ENCODE measurements at places on chromosomes 11 and 22.

- no peak for DNase-seq
Measured at GRCh38 chr22:46251816-46252380, 1.8 kb upstream of the CDPF1 start.

DNA sequence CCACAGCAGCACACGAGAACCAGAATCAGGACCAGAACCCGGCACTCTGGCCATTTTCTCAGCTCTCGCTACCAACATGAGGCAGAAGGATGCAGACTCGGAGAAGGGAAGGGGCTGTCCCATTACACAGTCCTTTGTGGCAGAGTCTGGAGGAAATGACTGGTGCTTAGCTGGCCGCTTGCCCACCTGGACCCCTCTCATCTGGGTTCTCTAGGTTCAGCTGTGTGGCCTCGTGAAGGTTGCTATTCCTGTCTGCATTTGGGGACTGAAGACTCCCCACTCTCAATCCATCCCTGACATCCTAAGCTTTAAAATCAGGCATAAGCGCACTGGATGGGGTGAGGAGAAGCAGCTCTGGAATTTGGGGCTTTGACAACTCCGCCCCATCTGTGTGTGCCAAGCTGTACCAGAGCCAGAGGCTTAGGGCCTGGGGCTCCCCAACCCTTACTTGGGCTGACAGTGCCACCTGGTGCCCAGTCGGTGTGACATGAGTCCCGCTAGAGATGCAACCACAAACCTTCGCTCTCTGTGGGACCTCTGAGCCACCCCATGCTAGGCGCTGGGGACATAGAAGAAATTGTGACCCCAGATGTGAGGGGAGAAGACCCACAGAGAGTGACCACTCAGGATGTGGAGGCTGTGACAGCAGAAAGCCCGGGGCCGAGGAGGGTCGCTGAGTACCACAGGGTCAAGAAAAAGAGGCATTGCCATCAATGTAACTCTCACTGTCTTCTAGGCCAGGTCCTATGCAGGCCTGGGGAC is 35.8 kb upstream of the FCHSD2 start:
- peak; percentile 58 for DNase-seq

DNA sequence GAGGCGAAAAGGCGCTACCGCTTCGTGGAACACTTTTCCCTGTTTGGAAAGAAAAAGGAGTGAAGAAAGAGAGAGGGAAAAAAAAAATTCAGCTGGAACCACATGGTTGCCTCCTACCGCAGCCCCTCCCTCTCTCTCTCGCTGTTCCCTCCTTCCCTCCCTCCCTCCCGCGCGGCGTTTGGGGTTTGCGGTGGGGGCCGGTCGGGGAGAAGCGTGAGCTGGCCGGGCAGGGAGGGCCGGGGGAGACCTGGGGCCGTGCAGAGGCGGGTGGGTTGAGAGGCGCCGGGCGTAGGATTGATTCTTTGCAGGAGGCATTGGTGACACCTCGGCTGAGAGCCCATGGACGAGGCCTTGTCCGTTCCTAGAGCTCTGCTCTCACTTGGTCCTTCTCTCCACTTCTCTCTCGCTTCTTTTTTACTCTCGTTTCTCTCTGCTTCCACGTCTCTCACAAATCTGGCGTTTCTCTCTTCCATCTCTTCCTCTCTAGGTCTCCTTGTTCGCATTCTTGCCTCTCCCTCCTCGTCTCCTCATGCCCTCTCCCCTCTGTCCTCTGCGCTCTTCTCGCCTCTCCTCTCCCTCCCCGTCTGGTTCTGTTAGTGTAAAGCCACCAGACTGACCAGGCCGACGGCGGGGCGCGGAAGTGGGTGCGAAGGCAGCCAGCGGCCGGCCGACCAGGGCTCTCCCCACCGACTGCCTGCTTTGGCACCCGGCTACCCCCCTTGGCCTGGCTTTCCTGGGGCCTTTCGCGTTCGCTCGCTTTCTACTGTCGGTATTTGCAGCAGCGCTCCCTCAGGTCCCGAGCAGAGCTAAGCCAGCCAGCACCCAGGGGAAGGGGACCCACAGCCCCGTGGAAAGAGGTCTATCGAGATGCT is at the start of gene CLMP:
Gene CLMP, minus strand, starts transcription at position 61 of the 872 bp plus-strand sequence. CDS start 308 bp downstream, outside the sequence.
- DNase-seq, result no peak

- no peak for DNase-seq
Measured at GRCh38 chr22:45688600-45689080, 17.0 kb downstream of the ATXN10 start.

DNA sequence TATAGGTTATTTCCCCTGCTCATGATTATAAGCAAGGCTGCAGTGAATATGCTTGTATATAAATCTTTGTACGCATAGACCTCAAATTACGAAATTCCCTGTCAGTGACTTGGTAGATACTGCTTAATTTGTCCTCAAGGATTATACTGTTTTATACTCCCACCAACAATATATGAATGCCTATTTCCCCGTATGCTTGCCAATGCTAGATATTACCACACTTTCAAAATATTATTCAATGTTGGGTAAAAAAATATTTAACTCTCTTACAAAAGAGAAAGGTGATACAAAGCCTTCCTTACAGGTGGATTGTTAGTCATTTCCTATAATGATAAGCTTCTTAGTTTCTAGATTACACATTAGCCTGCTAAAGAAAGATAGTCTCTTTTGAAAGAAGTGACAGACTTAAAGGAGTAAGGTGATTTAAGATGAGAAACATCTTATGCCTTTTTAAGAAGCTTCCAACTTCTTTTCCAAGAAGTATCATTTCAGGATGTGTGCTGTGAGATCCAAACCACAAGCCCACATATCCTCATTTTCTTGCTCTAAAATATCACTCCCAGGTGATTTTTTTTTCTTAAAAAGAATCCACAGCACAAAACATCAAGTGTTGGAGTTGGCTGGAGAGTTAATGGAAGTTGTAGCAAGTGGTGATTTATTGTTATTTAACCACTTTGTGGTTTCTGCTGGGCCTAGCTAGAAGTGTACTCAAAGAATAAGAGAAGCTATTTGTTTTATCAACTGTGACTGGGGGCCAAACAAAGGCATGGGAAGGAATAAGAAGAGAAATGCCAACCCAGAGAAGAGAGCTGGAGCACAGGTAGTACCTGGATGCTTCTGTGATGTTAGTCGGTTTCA is 59.2 kb downstream of the BARX2 start:
- no peak for DNase-seq

DNA sequence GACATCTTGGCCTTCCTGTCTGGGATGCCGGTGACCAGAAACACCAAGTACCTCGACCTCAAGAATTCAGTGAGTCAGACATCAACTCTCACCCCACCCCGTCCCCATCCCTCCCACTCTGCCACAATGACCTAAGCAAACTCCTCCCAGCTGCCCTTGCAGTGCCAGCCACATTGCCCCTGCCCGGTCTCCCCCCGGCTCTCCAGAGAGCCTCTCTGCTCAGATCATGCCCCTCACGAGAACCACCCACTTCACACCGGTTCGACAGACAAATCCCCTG is 23.6 kb upstream of the MYRF start:
- no peak for DNase-seq

- no peak for DNase-seq
Measured at GRCh38 chr11:73789279-73789670, 1.6 kb downstream of the MRPL48 start.

- DNase-seq, result no peak
Measured at GRCh38 chr11:123060277-123061000, 1.5 kb downstream of the HSPA8 start.

- no peak for DNase-seq
Measured at GRCh38 chr11:128678024-128678423, 15.8 kb upstream of the FLI1 start.
